ENCODE measurements at places on chromosomes 13 and 19.

DNA sequence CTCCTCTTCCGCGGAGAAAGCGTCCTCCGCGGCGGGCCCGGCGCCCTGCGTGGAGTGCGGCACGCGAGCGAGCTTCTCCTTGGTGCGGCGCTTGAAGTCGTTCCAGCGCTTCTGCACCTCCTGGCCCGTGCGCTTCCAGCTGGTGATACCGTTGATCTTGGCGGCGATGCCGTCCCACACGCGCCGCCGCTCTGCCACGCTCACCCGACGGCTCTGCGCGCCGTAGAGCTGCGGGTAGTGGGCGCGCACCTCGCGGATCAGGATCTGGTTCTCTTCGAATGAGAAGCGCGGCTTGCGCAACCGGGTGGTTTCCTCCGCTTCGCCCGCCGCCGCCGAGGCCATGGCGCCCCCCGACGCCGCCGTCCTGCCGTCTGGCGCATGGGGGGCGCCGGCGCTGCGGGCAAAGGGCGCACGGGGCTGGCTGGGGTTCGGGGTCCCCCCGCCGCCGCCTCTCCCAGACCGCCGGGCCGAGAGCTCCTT lies 941 bp downstream of the MYPOP start:
- peak; percentile 22 for DNase-seq

DNA sequence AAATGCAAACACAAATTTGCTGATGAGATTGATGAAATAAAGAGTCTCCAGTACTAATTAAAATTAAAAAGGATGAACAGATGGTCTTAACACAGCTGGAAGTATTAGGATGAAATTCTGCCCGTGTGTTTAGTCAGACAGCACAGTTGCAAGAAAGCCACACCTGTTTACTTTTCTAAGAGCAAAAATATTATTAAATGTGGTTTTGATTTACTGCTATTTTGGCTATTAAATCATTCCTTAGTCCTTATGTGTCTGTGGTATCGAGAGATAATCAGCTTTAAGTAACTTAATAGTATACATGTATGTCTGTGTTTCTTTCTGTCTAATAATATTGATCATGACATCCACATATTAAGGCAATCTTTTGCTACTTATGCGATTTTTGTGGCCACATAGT lies 494.9 kb downstream of the GPC6 start:
- no peak for DNase-seq

GRCh38 chr13:67515895-67516294 lies 285.8 kb upstream of the PCDH9 start:
- no peak for DNase-seq

- no peak for DNase-seq
These were observed 262.6 kb upstream of the RXFP2 start for GRCh38 chr13:31476753-31477152.

- DNase-seq = no peak
These were observed 5.3 kb upstream of the FBXW9 start for GRCh38 chr19:12701596-12702282.

- no peak for DNase-seq
These were observed 12.7 kb downstream of the KLHL26 start for GRCh38 chr19:18649371-18650020.

DNA sequence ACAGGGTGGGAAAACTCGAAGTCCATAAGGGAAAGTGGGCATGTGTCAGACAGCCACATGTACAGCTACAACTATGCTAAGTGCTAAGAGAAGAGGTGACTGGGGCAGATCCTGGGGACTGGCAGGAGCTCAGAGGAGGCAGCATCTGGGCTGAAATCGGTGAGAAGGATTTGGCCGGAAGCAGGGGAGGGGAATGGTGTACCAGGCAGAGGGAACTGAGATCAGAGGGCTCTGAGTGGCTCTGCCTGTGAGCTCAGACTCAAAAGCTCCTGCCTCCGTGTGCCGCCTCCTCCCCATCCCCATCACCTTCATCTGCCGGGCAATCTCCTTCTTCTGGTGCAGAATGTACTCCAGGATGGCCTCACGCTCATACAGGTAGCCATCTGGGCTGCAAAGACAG lies 21.8 kb downstream of the NOSIP start:
- no peak for DNase-seq

- no peak for DNase-seq
These were observed 84.2 kb downstream of the AKAP11 start for GRCh38 chr13:42356184-42356575.

GRCh38 chr13:57137585-57137984 lies 3.1 kb upstream of the PRR20A start:
- DNase-seq = no peak

DNA sequence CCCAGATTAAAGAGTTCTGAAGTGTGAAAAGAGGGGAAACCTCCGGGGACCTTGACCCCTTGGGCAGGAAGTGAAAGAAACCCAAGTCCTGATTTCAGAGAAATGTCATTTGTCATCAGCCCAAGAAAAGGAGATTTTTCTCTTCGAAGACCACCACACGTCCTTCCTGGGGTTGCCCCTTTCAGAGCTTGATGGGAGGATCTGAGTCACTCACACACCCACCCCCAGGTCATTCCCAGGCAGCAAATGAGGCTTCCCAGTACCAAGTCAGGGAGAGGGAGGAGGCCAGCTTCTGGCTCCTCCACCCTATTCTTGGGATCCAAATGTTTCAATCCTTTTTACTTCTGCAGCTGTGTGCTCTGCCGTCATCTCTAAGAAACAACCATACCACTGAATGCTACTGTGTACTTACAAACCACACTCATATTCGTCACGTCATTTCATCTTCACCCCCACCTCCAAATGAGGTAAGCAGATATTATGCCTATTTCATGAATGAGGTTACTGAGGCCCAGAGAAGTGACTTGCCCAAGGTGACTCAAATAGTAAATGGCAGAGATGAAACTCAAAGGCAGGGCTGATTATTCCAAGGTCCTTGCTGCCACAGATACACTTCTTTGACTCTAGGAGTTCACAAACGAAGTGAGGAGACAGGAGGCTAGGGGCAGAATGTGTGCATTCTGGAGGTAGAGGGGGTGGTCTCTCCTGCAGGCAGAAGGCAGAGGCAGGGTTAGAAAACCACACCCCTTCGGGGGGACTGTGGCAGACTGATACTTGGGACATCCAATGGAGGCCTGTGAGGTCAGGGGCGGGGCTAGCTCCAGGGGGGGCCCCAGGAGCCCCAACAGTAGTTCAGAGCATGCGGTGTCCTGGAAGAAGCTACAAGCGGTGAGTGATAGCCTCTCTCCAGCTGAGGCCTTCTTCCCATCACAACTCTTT lies 5.0 kb upstream of the KMT2B start:
- DNase-seq = peak; percentile 55

- no peak for DNase-seq
These were observed 138.4 kb upstream of the RNF113B start for GRCh38 chr13:98315466-98315865.

DNA sequence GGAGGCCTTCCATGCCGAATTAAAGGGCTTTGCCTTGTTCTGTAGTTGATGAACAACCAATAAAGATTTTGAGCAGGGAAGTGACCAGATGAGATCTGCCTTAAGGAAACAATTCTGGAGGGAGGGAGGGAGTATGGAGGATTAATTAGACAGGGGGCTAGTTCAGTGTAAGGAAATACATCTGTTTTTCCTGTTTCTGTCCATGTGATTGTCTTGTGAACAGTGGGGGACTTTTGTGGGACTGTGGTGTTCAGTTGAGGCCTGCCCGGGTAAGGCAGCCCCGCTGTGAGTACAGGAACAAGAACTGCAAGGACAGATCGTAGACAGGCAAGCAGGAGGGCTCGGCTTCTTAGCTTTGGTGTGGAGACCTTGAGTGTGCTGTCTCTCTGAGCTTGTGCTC lies 59.0 kb downstream of the DGKH start:
- no peak for DNase-seq

DNA sequence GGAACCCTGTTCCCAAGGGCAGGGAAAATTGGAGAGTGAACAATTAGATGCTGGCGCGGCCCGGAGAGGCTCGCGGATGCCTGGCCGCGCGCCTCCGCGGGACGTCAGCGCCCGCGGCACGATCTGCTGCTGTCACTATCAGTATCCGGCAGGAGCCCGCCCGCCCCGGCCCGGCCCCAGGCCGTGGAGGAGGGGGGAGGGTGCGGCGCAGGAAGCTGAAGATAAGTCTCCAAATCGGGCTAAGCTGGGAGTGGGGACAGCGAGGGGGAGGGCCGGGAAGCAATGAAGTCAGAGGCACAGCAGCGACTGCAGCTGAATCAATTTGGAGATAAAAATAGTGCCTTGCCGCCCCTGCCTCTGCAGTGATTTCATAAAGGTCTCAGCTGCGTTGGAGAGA lies 441.5 kb upstream of the KLF12 start:
- peak; percentile 13 for DNase-seq

DNA sequence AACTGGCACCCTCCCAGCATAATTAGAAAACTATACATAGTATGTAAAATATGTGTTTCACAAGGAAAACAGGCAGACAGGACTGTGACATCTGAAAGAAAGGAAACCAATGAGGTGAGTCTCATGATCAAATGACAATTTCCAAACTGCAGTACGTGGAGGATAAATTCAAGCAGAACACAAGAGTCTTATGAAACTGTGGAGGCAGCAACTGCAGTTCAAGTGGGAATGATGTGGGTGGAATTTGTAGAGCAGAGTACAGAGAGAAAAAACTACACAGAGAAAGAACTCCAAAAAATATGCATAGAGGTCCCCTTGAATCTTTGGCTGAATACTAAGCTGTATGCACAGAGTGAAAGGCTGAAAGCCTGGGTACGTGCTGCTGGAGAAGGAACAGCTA lies 9.7 kb downstream of the SIGLEC6 start:
- no peak for DNase-seq

DNA sequence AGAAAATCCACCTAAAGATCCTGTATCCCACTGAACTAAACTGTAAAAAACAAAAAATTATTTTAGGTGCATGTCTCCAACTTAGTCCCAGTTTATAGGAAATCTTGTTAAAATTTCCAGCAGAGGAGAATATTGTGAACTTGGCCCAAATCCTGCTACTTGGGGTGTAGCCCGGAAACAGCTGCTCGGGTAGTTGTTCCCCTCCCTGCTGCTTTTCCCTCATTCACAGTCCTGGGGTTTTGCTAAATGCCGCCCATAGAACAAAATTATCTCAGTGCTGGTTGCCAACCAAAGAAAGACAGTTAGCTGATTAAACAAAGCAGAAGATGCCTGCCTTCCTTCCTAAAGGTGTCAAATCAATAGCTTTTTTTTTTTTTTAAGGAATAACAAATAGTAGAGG lies 330.5 kb upstream of the KLF12 start:
- DNase-seq = no peak

DNA sequence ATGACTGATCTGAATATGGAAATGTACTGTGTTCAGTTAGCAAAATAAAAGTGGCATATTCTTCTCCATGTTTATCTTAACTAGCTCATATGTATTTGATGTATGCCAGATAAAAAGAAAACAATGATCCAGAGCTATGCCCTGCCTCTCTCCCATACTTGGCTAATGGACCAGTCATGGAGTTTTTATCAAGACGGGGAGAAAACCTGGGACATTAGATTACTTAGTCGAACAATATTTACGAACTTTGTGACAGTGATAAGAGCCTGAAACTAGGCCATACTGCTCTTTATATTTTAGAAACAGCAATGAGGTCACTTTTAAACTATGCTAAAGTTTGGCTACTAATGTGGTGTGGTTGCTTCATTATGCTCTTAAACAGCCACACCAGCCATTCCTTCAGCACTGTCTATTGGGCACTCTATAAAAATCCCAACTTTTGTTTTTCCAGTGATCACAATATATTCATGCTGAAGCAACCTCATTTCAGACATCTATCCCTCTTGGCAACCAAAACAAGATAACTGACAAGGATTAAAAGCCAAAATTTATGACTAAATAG lies 265.0 kb downstream of the FGF14 start:
- no peak for DNase-seq

- DNase-seq = no peak
These were observed 218.7 kb downstream of the DNAJC15 start for GRCh38 chr13:43242040-43242439.

- no peak for DNase-seq
These were observed 128.9 kb downstream of the RNF17 start for GRCh38 chr13:24892829-24893228.
